Skeletal muscle cell (primary cell): ENCODE measurements at places on chromosomes 1 and 21.

- no peak for DNase-seq
Measured at GRCh38 chr1:202958544-202959275, 598 bp upstream of the ADIPOR1 start.

DNA sequence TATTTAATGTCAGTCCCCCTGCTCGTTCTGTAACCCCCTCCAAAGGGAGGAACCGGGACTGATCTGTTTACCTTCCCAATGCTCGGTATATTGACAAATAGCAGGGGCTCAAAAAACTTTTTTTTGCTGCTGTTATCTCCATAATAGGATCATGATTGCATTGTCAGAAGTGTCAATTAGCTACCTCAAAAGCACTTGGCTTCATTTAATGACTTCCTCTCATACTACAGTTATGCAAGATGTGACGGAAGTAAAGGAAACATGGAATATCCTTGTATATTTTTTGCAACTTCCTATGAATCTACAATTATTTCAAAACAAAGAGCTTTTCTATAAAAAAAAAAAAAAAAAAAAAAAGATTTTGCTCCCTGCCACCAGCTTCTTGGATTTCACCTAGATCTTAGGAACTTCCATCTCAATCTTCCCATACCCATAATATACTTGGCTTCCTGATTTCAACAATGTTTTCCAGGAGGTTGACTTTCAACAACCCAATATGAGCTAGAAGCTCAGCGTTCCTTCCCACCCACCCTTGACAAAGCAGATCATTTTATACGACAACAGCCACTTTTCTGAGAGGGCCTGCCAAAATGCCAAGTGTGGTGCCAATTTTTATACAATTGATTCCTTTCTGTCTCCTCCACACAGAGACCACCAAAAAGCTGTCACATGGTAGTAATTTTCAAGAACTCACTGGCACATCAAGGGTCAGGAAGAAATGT is 71.7 kb downstream of the SETD4 start:
- DNase-seq, result no peak

- DNase-seq, result no peak
Measured at GRCh38 chr21:44418108-44418875, 37.0 kb upstream of the LRRC3 start.

- no peak for DNase-seq
Measured at GRCh38 chr1:25808481-25809244, 8.7 kb downstream of the SELENON start.

GRCh38 chr1:200359610-200360163 is 50.1 kb downstream of the ZNF281 start:
- no peak for DNase-seq

- no peak for DNase-seq
Measured at GRCh38 chr1:110982320-110982719, 18.6 kb upstream of the LRIF1 start.
